SK-N-MC (cell line): ENCODE measurements at places on chromosomes 1 and 21.

DNA sequence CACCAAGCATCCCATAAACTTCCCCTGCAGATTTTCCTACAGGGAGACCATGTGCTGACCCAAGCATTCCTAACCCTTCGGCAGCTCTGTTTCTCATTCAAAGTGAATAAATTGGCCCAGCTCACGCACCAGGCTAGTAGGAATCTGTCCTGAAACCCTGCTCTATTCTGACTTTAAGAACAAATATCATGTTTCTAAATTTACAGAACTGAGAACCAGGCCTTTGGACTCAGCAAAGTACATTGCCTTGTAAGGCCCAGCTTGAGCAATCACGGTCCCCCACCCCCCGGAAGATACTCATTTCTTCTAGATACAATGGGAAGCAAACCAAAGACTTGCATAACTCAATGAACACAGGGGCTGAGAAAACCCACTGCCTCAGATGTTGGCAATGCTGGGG lies 160.1 kb upstream of the NFIA start:
- no peak for DNase-seq

DNA sequence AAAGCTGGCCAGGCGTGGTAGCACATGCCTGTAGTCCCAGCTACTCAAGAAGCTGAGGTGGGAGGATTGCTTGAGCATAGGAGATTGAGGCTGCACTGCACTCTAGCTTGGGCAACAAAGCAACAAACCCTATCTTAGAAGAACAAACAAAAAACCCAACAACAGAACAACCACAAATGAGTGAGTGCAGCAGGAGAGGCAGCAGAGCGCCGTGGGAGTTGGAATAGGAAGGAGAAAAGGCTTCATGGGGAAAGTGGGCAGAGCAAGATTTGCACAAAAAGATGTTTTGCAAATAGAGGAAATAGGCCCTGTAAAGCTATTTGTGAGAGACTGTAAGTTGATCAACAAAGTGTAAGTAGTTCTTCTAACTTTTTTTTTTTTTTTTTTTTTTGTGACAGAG lies 19.6 kb downstream of the SMAP2 start:
- DNase-seq = no peak

- DNase-seq = no peak
Measured at GRCh38 chr21:29487154-29487553, 188.4 kb downstream of the BACH1 start.

- no peak for DNase-seq
Measured at GRCh38 chr1:11339346-11340232, 66.6 kb downstream of the UBIAD1 start.

DNA sequence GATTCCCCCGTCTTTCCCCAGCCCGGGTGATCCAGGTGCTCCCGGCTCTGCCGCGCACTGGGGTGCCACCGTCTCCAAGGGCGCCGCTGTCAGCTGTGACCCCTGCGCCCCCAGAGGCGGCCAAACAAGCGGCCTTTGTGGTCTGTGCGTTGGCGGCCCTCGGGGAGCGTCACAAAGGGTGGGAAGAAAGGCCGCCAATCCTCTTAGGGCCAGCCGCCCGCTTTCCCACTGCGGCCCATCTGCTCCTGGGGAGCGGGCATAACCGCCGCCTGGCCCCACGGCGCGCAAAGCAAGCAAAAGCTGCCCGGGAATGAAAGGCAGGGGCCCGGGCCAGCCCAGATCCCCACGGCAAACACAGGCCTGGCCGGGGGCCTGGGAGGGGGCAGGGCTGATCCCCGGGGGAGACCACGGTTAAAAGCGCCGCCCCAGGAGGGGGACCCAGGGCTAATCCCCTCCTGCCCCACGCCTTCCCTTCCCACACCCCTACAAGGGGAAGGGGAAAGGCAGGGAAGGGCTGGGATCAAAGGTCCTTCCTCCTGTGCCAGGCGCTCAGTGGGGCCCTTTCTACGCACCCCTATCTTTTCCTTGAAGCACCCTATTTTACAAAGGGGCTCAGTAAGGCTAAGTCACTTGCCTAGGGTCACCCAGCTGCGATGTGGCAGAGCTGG lies 24.0 kb downstream of the C1QB start:
- DNase-seq = no peak

DNA sequence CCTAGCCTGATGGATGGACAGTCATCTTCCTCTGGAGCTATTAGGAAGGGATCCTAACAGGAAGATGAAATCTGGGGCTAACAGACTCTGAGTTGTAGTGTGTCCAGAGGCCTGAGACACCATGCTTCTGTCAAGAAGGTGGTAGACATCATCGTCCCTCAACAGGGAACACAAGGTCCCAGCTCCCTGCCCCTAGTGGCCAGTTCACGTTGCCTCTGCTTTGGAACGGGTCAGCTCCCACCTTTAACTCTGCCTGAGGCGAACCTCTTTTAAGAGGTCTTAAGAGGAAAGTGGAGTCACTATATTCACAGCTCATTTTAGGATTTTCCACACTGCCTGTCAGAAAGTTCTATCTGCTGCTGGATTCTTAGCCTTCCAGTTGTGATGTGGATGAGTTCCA lies 28.3 kb downstream of the LRRC71 start:
- no peak for DNase-seq

GRCh38 chr1:94670273-94670672 lies 128.7 kb upstream of the F3 start:
- no peak for DNase-seq
